ENCODE measurements at places on chromosomes 5 and 9.

DNA sequence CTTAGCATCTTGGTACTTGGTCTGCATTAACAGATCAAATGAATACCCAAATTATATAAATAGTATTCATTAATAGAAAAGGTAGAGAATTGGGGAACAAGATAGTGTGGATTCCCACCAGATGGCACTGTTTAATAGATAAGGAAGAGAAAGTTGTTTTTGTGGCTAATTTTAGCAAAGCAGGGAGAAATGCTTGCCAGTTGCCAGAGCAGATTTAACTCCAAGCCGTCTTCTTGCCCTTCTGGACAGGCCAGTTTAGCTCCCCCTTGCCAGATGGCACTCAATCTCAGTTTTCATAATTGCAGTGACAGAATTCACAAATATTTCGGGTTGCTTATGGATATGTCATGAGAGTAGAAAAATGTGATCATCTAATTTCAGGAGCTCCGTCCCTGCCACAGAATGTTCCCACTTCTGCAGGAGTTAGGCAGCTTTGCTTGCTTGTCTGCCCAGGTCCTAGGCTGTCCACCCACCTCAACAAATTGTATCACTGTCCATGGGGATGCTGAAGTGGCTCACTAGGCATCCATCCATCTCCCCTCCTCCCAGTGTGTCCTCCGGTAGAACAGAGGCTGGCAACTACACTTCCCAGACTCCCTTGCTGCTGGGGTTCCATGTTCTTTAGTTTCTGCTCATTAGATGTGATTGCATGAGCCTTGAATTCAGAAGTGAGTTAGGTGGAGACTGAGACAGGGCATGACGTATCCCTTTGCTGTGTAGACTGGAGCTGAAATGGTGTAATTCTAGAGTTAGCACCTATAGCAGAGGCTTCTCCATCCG, 11.8 kb upstream of the HEXB start:
- DNase-seq = no peak

- DNase-seq = no peak
These were observed 274.2 kb upstream of the SMC2 start for GRCh38 chr9:103819936-103820335.

DNA sequence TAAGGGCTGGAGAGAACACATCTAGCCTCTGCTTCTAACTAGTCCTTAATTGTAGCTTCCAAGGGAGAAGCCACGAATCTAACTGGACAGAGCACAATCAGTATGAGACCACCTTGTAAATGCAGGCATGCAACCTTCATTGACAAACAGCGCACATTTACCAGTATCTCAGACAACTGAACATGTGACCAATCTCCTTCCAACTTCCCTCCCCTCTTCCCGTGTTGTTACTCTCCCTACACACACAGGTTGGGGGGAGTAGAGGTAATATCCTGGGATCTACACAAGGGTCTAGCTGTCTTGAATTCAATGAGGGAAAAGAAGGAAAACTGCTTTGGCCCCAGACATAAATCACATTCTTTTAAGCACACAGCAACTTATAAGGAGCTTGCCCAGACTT, 77.6 kb downstream of the LIFR start:
- no peak for DNase-seq

- no peak for DNase-seq
These were observed 403 bp downstream of the KIF2A start for GRCh38 chr5:62306323-62306895.

DNA sequence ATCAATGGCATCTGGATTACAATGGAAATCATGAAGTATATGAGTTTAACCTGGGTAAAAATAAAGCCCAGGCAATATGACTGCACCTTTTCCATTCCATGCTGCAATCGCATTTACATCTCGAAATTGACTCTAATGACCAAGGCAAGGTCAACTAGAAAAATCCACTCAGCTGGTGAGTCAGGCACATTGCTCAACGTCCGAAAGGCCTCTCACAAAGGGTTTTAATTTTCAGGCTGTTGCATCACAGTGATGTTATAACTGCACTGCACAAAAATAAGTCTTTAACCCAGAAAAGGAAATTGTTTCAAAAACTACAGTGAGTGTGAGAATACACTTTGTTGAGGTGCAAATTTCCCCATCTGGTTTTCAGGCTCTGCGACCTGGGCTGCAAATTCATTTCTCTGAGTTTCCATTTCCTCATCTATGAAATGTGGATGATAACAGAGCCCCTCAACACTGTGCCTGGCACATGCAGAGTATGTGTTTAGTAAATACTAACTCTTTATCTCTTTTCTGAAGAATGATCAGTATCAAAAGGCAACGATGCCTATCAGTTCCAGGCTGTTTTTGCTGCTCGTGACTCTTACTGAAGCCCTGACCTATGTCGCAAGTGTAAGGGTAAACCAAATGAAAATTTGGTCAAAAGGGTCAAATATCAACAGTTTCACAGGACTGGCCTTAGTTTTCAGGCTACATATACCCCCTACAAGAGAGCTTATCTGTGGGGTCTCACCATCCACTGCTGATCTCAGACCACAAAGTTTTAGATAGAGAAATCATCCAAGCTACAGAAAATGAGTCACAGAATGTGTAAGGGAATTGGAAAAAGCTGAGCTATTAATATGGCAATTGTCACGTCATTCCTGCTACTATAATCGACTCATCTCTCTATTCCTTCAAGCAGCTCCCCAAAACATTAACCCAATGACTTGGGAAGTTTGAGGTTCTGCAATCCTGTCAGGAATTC, 4.1 kb downstream of the NFIL3 start:
- no peak for DNase-seq

Measured in NCI-H187 treated with DMSO at 0.1 percent for 48 hours (cell line).